Body of pancreas (tissue), 4 donors: ENCODE measurements at places on chromosomes 16 and 17. TPM values are rescaled to one million over a fixed set of nuclear protein-coding genes. Genes with fewer than 3 reads are reported as not detected.

Gene CTRL
- 286 TPM for total RNA-seq

Gene KRT9
- not detected for total RNA-seq

Gene TSPAN10
- total RNA-seq = 5.3 TPM

Gene DHX58
- 5.7 TPM for total RNA-seq

Gene CCDC144A
- total RNA-seq = 4.0 TPM

Gene MYO15A
- 1.3 TPM for total RNA-seq

Gene ZNF830
- 5.9 TPM for total RNA-seq

Gene WNK4
- not detected for total RNA-seq

Gene ANKRD40CL
- 1.6 TPM for total RNA-seq

Gene SALL1
- total RNA-seq = 0.52 TPM

Gene CA4
- total RNA-seq = 6.2 TPM

Gene JPH3
- total RNA-seq = not detected

Gene RUNDC3A
- total RNA-seq = not detected

Gene CSH1
- total RNA-seq = not detected

Gene EPX
- not detected for total RNA-seq

Gene CCDC102A
- 22.4 TPM for total RNA-seq

Gene KIF18B
- not detected for total RNA-seq

Gene OTOP3
- total RNA-seq = 2.3 TPM

Gene ZNF750
- not detected for total RNA-seq

Gene FTO
- total RNA-seq = 47.5 TPM

Gene KCNJ18
- not detected for total RNA-seq

Gene NACA2
- 1.6 TPM for total RNA-seq

Gene CES4A
- total RNA-seq = 10.9 TPM

Gene TP53TG3F
- not detected for total RNA-seq

Gene KRT39
- not detected for total RNA-seq

Gene CA7
- not detected for total RNA-seq

Gene PFAS
- 33.0 TPM for total RNA-seq

Gene FOXN1
- total RNA-seq = 0.52 TPM

Gene MPO
- not detected for total RNA-seq

Gene GPR179
- total RNA-seq = not detected

Gene KRTAP2-2
- not detected for total RNA-seq

Gene GJD3
- 1.3 TPM for total RNA-seq

Gene PRSS33
- not detected for total RNA-seq

Gene RPUSD1
- 31.3 TPM for total RNA-seq

Gene CFAP119
- total RNA-seq = 1.6 TPM

Gene LUC7L
- 162 TPM for total RNA-seq

Gene C16orf92
- total RNA-seq = not detected

Gene FZD2
- total RNA-seq = not detected

Gene FBXW10
- total RNA-seq = not detected

Gene HOXB5
- not detected for total RNA-seq

Gene CARD14
- total RNA-seq = not detected

Gene CD300LB
- not detected for total RNA-seq

Gene TBC1D3I
- not detected for total RNA-seq

Gene HIC1
- total RNA-seq = 9.6 TPM

Gene RND2
- 0.33 TPM for total RNA-seq

Gene ZP2
- total RNA-seq = not detected

Gene NUPR1
- 32.0 TPM for total RNA-seq

Gene ADCY7
- 8.6 TPM for total RNA-seq

Gene EME1
- not detected for total RNA-seq

Gene TERB1
- total RNA-seq = not detected

Gene RDM1
- total RNA-seq = not detected

Gene ZDHHC1
- 57.0 TPM for total RNA-seq

Gene CHCT1
- not detected for total RNA-seq

Gene FNDC8
- not detected for total RNA-seq

Gene ATP6V0D1
- 102 TPM for total RNA-seq

Gene LAT
- 1.6 TPM for total RNA-seq

Gene SLC5A10
- total RNA-seq = not detected

Gene CLDN9
- 4.7 TPM for total RNA-seq

Gene SERPINF2
- 5.9 TPM for total RNA-seq

Gene LYZL6
- total RNA-seq = not detected
